ENCODE measurements at places on chromosomes 2 and 18. TPM values are rescaled to one million over a fixed set of nuclear protein-coding genes. Genes with fewer than 3 reads are reported as not detected.

CHRND gene
- total RNA-seq = not detected

TPO gene
- total RNA-seq = not detected

PMAIP1 gene
- total RNA-seq = 2.5 TPM

CD8A gene
- not detected for total RNA-seq

PAX3 gene
- total RNA-seq = not detected

POTEJ gene
- total RNA-seq = not detected

DPP10 gene
- not detected for total RNA-seq

SLC30A3 gene
- under 0.01 TPM for total RNA-seq

LINC00305 gene
- not detected for total RNA-seq

PLCD4 gene
- total RNA-seq = 2.3 TPM

UGT1A10 gene
- total RNA-seq = not detected

L3MBTL4 gene
- under 0.01 TPM for total RNA-seq

TGFA gene
- 0.56 TPM for total RNA-seq

C18orf32 gene
- total RNA-seq = 13.4 TPM

NLRC4 gene
- total RNA-seq = not detected

FECH gene
- total RNA-seq = 21.7 TPM

ELOA2 gene
- total RNA-seq = not detected

ITGB6 gene
- total RNA-seq = 0.19 TPM

UPP2 gene
- not detected for total RNA-seq

PELI1 gene
- 16.1 TPM for total RNA-seq

CCDC150 gene
- total RNA-seq = 3.9 TPM

GKN2 gene
- not detected for total RNA-seq

KYNU gene
- 2.8 TPM for total RNA-seq

SAG gene
- not detected for total RNA-seq

C2orf78 gene
- not detected for total RNA-seq

FAP gene
- 274 TPM for total RNA-seq

DSG3 gene
- total RNA-seq = under 0.01 TPM

NOL4 gene
- total RNA-seq = 0.38 TPM

DNAJC5G gene
- not detected for total RNA-seq

CRYGD gene
- not detected for total RNA-seq

TNFRSF11A gene
- total RNA-seq = 2.3 TPM

PASK gene
- 7.7 TPM for total RNA-seq

SPHKAP gene
- not detected for total RNA-seq

ASPRV1 gene
- total RNA-seq = under 0.01 TPM

LRP2 gene
- under 0.01 TPM for total RNA-seq

CNDP1 gene
- not detected for total RNA-seq

DSC2 gene
- under 0.01 TPM for total RNA-seq

PLA2R1 gene
- total RNA-seq = 17.2 TPM

CDH2 gene
- total RNA-seq = 166 TPM

HOXD13 gene
- total RNA-seq = not detected
